ENCODE measurements at places on chromosomes 13 and 19. TPM values are rescaled to one million over a fixed set of nuclear protein-coding genes. Genes with fewer than 3 reads are reported as not detected.
A peak's percentile ranks its signal among the peaks of the same experiment; 100 is the strongest.

The LYPD3 gene
- total RNA-seq, result not detected

The NLRP9 gene
- total RNA-seq, result not detected

The OR7A5 gene
- total RNA-seq, result not detected

The FLT1 gene
- total RNA-seq, result 53.4 TPM

The SULT2B1 gene
- 0.19 TPM for total RNA-seq

The TNNI3 gene
- 7,865 TPM for total RNA-seq

The ZFR2 gene
- total RNA-seq, result 0.62 TPM

- no peak for DNase-seq
Measured at GRCh38 chr13:41199526-41199925, 5.2 kb upstream of the KBTBD7 start.

DNA sequence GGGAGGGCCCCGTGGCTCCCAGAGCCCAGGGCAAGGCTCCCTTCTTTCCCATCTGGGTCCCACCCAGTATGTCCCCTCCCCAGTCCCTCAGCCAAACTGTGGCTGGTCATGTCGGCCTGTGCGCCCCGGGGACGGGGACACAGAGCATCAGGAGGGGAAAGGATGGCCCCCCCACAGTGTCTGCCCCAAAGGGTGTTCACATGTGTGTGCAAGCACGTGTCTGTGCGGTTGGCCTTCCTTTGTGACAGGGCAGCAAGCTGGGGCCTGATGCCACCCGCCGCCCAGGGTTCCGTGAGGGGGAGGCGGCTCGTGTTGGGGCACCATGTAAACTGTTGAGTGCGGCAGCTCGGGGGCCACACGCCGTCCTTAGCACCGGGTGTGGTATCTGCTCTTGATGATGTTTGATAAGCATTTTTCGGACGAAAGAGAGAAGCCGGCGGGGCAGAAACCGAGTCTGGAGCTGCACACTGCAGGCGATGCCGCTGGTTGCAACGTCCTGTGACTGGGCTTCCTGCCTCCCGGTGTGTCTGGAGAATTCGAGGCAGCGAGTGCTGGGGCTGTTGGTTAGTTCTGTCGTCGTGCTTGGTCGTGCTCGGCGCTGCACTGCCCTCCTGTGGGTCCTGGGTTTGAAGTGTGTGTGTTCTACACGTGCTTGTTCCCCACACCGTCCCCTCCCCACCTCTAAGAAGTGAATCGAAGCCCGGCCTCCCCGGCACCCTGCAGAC is 18.4 kb downstream of the GNA11 start:
- DNase-seq, result no peak

- no peak for DNase-seq
Measured at GRCh38 chr13:46565808-46566750, 13.1 kb downstream of the LRCH1 start.

DNA sequence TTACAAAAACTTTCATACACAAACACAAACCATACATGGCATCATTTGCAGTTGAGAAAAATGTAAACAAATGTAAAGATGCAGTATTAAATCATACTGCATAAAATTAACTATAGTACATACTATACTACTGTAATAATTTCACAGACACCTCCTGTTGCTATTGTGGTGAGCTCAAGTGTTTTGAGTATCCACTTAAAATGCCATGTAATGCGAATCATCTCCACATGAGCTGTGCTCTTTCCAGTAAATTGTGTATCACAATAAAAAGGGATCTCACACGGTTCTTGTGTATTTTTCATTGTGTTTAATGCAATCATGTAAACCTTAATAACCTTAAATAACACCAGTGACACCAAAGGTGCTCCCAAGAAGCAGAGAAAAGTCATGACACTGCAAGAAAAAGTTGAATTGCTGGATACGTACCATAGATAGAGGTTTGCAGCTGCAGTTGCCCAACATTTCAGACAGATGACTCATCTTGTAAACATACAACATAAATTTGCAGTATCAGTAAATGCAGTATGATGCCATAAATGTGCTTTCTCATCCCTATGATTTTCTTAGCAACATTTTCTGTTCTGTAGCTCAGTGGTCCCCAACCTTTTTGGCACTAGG is 166.6 kb downstream of the RAP2A start:
- DNase-seq, result no peak

DNA sequence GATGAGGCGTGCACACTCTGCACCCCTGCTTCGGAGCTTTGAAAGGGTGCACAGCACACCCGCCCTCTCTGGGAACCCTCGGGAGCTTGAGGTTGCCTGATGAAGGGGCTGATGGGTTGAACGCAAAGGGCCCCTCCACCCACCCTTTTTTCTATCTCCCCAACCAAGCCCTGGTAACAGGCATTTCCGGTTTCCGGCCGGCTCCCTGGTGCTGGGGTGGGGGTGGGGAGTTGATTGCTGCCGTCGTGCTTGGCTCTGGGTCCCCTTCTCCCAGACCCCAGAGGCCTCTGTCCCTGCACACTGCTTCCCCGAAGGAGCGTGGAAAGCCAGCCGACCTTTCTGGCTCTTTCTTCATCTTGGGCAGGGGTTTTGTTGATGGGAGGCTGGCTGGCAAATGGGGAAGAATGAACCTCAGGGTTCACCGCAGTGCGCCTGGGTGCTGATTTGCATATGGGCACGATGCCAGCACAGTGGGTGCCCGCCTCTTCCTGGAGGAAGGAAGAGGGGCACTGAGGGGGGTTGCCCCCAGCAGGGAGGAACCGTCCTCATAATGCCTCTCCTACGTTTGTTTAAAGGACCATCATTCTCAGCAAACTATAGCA is 29.1 kb downstream of the VAV1 start:
- peak; percentile 91 for DNase-seq
